ENCODE measurements at places on chromosomes 13 and 19.

DNA sequence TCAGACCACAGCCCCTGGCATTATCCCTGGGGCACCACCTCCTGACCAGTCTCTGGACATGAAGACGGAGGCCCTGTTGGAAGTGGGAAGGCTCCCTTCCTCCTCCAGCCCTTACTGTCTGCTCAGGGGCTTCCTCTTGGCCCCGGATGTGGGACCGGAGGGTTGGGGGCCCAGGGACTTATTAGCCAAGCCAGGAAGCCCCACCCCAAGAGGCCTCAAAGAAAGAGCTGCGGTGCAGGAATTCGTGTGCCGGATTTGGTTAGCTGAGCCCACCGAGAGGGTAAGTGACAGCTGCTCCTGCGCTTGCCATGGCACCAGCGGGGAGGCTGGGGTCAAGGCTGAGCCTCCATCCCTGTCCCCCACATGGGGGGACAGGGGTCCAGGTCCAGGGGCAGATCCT is at the start of gene RETN:
RETN (plus strand) TSS at position 208 of the 400 bp plus-strand sequence. CDS start 278 bp downstream, outside the sequence.
- no peak for DNase-seq

DNA sequence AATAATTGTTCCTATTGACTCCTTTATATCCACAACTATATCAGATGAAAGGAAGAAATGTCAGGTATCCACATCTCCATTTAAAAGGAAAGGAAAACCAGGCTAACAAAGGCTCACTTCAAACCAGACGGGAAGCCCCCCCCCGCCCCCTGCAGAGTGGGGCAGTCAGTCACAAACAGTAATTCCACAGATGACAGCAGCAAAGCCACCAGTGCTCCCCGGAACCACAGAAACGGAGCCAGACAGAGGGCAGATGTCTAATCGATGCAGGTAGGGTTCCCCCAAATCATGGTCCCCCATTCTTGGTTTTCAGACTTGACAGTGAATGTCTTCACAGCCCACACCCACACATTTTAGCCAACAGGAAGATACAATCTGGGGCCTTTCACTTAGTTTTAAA is 100.8 kb downstream of the STK24 start:
- no peak for DNase-seq

DNA sequence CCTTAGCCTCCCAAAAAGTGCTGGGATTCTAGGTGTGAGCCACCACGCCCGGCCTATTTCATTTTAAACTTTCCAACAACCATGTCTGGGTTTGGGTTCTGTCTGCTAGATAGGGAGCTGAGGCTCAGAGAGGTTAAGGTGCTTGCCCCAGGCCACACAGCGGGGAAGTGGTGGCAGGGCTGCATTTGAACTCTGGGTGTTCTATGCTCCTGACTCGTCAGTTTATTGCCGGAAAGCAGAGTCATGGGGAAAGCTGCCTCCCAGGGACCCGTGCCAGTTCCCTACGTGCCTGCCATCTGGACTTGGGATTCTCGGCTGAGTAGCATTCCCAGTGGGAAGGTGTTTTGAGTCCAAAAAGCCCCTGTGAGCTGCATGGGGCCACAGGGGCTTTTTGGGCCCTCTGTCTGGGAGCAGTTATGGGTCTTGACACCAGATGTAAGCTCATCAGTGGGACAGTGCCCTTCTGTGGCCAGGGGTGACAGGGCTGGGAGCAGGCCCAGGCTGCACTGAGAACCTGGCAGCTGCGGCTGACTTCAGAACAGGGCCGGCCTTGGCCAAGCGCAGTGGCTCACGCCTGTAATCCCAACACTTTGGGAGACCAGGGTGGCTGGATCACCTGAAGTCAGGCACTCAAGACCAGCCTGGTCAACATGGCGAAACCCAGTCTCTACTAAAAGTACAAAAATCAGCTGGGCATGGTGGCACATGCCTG is 10.9 kb downstream of the RFX1 start:
- DNase-seq = no peak

GRCh38 chr19:2758601-2759313 is 18.9 kb upstream of the SLC39A3 start:
- DNase-seq = no peak

GRCh38 chr19:56664511-56664910 is 7.0 kb downstream of the ZNF835 start:
- DNase-seq = no peak

DNA sequence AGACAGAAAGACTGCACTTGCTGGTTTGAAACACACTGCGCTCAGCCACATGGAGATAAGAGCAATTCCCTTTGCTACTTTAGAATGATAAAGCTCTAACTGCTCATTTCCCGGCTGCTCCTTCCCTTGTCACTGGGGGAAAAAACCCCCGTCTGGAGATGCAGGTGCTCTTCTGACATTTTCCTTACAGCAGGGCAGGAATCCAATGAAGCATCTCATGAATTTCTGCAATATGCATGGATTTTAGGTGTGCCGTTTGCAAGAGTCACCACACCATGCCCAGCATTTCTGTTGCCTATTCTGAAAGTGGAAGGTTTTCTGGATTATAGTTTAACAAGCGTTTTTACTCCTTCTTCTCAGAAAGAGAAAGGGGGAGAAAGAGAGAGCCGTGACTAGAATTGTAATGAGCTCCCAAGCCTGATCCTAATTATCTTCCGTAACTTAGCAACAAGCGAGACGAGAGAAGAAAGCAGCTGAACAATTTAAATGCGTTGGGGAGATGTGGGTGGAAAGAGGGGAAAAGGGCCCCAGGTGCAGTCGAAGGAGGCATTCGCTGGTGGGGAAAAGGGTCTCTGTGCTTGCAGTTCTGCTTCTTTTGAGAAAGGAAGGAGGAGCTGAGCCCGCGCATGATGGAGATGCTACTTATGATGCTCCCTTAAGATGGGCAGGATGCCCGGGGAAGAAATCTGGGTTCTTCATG is 76.6 kb upstream of the SPATA13 start:
- no peak for DNase-seq

DNA sequence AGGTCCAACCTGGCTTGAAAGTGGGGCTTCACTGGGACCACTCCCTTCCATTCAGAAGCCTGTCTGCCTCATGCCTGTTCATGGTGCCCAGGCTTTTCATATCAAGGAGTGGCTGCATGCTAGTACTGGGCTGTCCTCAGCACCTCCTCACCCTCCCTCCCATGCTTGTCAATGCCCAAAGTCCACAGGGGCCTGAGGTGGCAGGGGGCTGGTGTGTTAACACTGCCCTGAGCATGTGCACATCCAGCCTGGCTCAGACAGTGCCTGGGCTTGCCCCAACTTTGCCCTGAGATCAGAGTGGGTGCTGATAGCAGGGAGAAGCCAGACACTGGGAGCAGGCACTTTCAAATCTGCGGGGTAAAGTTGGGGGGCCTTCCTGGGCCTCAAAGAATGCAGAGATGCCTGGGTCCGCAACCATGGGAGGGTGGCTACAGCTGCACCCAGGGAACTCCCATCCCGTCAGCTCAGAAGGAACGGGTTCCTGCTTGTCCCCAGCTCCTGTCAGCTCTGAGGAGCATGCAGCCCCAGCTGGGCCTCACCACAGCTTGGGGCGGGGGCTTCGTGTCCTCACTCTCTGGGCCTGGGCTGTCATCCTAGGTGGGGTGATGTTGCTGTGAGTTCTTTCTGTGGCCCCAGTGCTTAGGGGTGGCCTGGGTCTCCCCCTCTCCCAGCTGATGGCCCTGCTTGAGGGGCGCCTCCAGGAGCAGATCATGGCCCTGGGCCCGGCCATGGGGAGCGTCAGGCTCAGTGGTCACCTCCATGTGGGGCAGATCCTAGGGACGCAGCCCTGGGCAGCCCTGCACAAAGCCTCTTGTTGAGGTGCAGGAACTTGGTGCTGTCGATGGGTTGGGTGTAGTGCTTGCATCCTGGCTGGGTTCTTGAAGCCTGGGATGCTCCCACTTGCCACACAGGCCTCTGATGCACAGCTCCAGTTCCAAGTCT is 830.6 kb upstream of the SLITRK5 start:
- DNase-seq = no peak

DNA sequence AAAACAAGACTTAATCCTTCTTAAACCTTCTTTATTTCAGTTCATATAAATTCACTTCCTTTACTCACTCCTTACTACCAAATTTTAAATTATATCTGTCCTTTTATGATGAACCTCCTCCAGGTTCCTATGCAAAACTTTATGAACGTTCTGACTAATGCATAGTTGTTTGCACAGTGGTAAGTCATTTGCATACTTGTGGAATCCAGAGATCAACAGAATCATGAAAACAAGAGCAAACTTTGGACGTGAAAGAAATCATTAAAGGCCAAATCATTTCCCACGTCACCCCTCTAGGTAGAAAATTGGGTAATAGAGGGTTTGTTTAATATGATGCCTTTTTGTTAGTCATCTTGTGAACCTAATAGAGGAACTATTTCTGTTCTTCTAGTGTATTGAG is 32.3 kb upstream of the MYCBP2 start:
- DNase-seq = no peak

GRCh38 chr19:1080360-1081161 is 13.6 kb downstream of the ARHGAP45 start:
- DNase-seq = no peak

DNA sequence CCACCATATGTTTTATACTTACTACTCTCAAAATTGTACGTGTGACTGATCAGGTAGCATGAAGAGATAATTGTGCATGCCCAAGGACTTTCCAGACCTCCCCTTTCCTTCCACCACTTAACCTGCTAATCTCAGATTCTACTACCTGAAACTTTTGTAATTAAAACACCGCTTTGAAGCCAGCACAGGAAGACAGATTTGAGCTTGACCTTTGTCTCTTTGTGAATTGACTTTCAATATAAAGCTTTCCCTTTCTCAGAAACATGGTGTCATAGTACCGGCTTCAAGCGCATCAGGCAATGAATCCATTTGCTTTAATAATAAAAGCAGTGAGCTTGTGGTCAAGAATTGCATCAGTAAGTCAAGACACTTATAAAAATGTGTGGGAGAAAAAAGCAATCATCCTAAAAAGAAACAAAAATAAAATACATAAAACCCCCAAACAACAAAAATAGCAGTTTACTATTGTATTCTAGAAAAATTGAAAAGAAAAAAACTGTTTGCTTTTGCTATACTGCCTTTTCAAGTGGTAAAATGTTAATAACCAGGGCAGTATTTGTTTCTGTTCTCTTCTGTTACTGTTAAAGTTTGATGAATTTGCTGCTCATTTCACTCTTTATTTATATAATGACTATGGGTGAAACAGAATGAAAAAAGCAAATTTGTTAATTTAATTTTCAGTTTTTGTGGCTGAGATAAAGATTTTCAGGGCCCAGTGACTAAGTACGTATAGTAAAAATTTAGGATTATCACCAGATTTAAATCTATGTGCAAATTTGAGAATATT is 2075.3 kb downstream of the PCDH9 start:
- no peak for DNase-seq

- no peak for DNase-seq
Observed at GRCh38 chr19:12364391-12365235, 870 bp downstream of the ZNF442 start.
